ENCODE measurements at places on chromosomes 12 and 14.

DNA sequence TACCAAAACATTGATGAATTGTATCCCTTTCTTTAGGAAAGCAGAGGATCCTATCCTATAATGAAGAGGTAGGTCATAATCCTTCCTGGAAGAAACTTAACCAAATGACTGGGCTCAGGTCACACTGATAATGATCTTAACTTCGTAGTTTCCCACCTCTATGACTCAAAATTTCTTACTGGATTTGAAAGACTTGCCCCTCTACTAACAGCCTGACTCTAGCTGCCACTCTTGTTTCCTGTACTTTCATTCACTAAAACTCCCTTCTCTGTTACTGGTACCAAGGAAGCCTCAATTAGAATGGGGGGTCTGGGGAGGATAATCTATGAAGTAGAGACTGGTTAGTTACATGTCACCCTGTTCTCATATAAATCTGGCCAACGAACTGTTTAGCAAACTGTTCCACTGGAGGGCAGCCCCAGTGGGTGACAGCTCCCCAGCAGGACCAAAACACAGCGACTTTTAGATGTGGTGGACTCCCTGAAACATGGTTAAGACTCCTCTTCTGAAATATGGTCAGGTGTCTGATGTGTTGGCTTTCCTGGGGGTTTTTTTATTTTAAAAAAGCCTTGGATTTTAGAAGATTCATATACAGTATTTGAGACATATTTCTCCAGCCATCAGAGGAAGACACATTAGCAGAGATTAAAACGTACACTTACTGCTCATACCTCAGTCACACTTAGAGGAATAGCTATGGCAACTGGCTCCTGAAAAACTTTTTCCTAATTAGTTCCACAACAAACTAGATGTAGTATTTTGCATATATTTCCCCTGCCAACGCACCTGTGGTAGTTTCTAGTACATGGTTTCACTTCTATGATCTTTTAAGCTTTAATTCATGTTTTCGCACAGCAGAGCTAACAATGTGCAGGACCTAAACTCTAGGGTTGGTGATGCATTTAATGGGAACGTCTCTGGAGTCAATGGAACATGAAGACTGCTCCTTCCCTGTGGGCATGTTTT lies 72.3 kb downstream of the ACADS start:
- DNase-seq = no peak

DNA sequence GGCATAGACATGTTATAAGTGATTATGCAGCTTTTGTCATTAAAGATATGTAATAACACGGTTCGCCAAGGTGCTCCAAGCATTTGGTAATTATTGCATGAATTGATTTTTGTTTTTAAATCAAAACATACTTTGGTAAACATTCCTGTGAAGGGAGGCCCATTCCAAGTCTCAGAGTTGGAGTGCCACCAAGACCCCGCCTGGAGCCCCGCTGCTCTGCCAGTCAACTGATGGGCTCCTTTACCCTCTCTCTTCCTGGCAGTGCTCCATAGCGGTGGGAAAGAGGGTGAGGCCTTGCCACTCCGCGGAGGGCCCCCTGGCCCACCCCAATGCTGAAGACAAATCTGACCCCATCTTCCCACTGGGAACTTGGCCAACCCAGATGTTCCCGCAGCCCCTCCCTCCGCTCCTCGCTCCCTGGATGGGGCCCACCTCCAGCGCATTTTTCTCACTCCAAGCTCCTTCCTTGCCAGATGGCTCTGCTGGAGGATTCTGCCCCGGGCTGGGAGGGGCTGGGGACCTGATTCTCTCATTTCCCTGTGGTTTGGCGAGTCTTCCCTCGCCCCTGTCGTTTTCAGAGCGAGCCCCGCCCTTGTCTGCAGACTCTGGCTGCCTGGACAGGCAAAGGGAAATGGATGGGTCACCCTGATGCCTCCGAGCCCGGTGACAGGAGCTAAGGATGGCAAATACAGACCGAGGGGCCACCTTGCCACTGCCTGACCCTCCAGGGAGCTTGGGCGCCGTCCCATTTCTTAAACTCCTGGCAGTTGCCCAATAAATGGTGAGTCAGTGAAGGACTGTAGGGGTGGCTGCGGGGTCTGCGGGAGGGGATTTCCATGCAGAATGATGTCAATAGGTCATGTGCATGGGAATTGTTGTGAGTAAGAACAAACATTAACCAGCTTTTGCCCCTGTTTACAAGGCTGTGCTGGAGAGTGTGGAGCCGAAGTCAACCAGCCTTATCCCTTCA lies 9.2 kb upstream of the PAPLN start:
- DNase-seq = peak; percentile 87

GRCh38 chr12:81400024-81400423 lies 322.1 kb downstream of the ACSS3 start:
- DNase-seq = no peak

DNA sequence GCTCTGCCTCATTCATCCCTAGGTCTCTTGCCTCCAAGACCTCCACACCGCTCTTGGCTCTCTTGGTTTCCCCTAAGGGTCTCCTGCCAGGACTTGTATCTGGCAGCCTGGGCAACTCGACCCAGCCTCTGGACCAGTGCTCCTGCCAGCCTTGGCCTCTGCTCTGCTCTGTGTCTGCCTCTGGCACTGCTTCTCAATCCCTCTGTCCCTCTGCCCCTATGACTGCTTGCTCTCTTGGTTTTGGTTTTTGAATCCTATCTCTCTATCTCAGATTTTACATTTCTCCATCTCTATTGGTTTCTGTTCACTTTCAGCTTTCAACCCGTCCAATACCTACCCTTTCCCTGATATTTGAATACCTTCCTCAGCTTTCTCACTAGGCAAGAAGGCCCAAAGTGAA lies 6.3 kb downstream of the ITGA5 start:
- no peak for DNase-seq

- DNase-seq = no peak
These were observed 467.9 kb downstream of the TRHDE start for GRCh38 chr12:72740064-72740463.

DNA sequence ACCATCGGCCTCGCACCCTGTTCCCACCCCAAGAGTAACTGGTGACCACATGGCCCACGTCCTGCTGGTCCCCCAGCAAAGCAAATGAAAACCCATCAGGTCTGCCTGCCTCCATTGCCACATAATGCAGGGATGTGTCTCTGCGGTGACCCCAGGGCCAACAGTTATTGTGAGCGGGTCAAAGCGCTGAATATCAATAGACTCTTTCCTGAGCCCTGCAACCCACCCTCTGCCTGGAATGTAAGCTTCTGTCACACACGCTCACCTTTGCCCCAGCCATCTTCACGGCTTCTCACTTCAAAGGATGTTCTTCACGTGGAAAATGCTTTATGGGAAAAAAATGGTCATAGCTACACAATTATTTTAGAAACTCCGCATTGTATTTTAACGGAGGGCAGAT lies 63.9 kb downstream of the FZD10 start:
- no peak for DNase-seq
